ENCODE measurements at places on chromosomes 12 and 14.

DNA sequence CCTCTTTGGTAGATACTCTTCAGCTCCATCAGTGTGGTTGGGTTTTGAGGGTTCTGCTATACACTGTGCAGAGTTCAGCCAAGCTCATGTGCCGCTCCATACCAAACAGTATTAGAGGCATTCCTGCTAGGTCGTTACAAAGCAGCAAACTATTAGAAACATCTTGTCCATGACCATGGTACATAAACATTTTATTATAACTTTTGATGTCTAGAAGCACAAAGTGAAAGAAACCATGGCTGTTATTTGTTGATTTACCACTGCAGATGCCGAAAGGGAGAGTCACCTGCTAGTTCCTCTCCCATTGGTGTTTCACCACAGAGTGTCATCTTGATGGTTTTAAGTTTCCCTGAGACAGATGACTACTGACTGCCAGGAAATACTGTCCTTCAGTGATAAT lies 242.0 kb downstream of the ADAMTS20 start:
- H3K36me3 ChIP-seq: no peaks in the 10 kb centered on the region
- H3K27me3 ChIP-seq: no peaks in the 10 kb centered on the region
- DNase-seq: no peak
- H3K4me1 ChIP-seq: no peaks in the 10 kb centered on the region

GRCh38 chr12:22473212-22473611 lies 71.1 kb downstream of the C2CD5 start:
- H3K4me3 ChIP-seq: no peak overlapping the region
- no peaks in the 10 kb centered on the region for H3K36me3 ChIP-seq
- no peaks in the 10 kb centered on the region for H3K27me3 ChIP-seq
- H3K27ac ChIP-seq: no peak overlapping the region
- no peaks in the 10 kb centered on the region for H3K4me1 ChIP-seq

GRCh38 chr12:54017027-54017788 lies 8.4 kb downstream of the HOXC8 start:
- H3K4me1 ChIP-seq: peaks cover 2% of the 10 kb centered on the region
- no peaks in the 10 kb centered on the region for H3K36me3 ChIP-seq
- no peak for DNase-seq
- H3K27ac ChIP-seq: no peak overlapping the region
- no peak overlapping the region for H3K4me3 ChIP-seq
- H3K27me3 ChIP-seq: peaks cover 81% of the 10 kb centered on the region

- peaks cover 2% of the 10 kb centered on the region for H3K36me3 ChIP-seq
- no peak for DNase-seq
- no peaks in the 10 kb centered on the region for H3K4me1 ChIP-seq
- H3K27me3 ChIP-seq: no peaks in the 10 kb centered on the region
These were observed 74.9 kb downstream of the PCNX1 start for GRCh38 chr14:70982200-70982599.

DNA sequence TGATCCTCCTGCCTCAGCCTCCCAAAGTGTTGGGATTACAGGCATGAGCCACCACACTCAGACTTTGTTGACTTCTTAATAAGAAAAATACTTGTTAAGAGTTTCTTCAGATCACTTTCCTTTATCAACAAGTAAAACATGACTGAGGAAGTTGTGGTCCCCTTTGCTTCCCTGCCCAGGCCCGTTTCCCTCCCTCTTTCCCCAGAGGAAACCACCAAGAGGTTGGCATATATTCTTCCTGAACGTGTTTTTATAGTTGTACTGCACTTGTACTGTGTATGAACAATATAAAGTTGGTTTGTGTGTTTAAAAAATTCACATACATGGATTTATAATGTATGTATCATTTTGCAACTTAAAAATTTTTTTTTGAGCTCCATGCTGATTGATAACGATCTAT lies 28.4 kb downstream of the PTPN11 start:
- no peak overlapping the region for H3K27ac ChIP-seq
- peaks cover 6% of the 10 kb centered on the region for H3K36me3 ChIP-seq
- DNase-seq: no peak
- H3K4me3 ChIP-seq: no peak overlapping the region
- no peaks in the 10 kb centered on the region for H3K4me1 ChIP-seq
- H3K27me3 ChIP-seq: no peaks in the 10 kb centered on the region

- no peaks in the 10 kb centered on the region for H3K4me1 ChIP-seq
- no peak overlapping the region for H3K4me3 ChIP-seq
- no peaks in the 10 kb centered on the region for H3K27me3 ChIP-seq
- no peaks in the 10 kb centered on the region for H3K36me3 ChIP-seq
These were observed 198.3 kb downstream of the CFAP54 start for GRCh38 chr12:96687719-96688118.

GRCh38 chr12:52243856-52244614 lies 11.0 kb downstream of the KRT7 start:
- H3K4me3 ChIP-seq: no peak overlapping the region
- no peaks in the 10 kb centered on the region for H3K4me1 ChIP-seq
- H3K36me3 ChIP-seq: no peaks in the 10 kb centered on the region
- no peak overlapping the region for H3K27ac ChIP-seq

- H3K4me1 ChIP-seq: no peaks in the 10 kb centered on the region
- no peaks in the 10 kb centered on the region for H3K27me3 ChIP-seq
- H3K4me3 ChIP-seq: no peak overlapping the region
- no peaks in the 10 kb centered on the region for H3K36me3 ChIP-seq
- no peak overlapping the region for H3K27ac ChIP-seq
These were observed 23.3 kb downstream of the ZFYVE21 start for GRCh38 chr14:103738701-103739451.

- no peaks in the 10 kb centered on the region for H3K36me3 ChIP-seq
- no peaks in the 10 kb centered on the region for H3K27me3 ChIP-seq
- no peaks in the 10 kb centered on the region for H3K4me1 ChIP-seq
- no peak overlapping the region for H3K4me3 ChIP-seq
- no peak for DNase-seq
These were observed 50.0 kb downstream of the VWF start for GRCh38 chr12:6074427-6074826.

DNA sequence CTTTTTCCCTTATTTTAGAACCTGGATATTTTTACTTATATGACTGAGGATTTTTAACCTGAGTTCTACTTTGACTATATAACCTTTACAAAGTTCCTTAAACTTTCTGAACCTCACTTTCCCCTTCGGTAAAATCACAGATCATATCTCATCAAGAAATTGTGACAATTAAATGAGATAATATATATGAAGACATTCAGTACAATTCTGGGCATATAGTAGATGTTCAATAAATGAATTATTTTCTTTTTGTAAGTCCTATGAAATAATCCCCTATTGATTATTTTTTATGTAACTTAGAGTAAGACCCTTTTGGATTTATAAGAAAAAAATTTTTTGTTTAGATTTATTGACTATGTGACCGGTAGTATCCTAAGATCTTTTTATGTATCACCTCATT lies 17.6 kb upstream of the FAM177A1 start:
- H3K36me3 ChIP-seq: no peaks in the 10 kb centered on the region
- no peak overlapping the region for H3K4me3 ChIP-seq
- no peaks in the 10 kb centered on the region for H3K4me1 ChIP-seq
- H3K27ac ChIP-seq: no peak overlapping the region
- DNase-seq: no peak

- H3K27me3 ChIP-seq: no peaks in the 10 kb centered on the region
- no peak overlapping the region for H3K4me3 ChIP-seq
- peaks cover 1% of the 10 kb centered on the region for H3K4me1 ChIP-seq
- H3K27ac ChIP-seq: no peak overlapping the region
- DNase-seq: no peak
These were observed 68.1 kb upstream of the SFSWAP start for GRCh38 chr12:131642771-131643170.

DNA sequence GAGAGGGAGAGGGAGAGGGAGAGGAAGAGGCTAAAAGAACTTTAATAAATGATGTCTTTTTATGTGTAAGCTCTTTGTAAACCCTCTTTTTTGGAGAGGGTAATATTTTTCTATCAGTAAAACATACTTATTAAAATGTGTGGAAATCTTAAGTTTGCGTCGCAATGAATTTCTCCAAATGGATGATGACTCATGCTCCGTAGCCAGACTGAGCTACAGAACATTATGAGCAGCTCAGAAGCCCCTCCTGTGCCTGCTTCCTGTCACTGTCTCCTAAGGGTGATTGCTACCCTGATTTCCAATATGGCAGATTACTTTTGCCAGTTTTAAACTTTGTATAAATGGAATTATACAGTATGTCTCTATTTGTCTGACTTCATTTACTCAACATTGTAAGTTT lies 13.0 kb upstream of the PYGL start:
- H3K27ac ChIP-seq: no peak overlapping the region
- no peaks in the 10 kb centered on the region for H3K4me1 ChIP-seq
- no peak for DNase-seq
- no peak overlapping the region for H3K4me3 ChIP-seq

- DNase-seq: no peak
- no peak overlapping the region for H3K4me3 ChIP-seq
- H3K36me3 ChIP-seq: no peaks in the 10 kb centered on the region
- no peaks in the 10 kb centered on the region for H3K4me1 ChIP-seq
- H3K27me3 ChIP-seq: no peaks in the 10 kb centered on the region
- no peak overlapping the region for H3K27ac ChIP-seq
These were observed 45.9 kb downstream of the SLC17A8 start for GRCh38 chr12:100402763-100403162.

DNA sequence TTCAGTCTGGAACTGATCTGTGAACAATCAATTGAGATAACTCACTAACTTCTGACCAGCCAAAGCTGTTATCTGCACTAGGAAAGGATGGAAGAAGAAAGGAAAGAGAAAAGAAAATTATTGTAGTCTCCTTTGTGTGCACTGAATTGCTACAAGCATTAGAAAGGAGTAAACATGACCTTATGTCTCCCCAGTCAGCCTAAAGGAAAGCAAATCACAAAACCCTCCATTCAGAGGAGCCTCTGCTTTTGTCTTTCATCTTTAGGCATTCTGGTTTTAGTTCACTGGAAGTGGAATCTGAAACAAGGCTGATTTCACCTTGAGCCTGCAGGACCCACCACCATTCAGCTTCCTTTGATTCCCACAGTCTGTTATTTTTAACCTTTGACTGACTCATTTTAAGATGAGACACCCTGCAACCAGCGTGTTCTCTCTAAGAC lies 26.0 kb downstream of the TBX3 start:
- H3K36me3 ChIP-seq: no peaks in the 10 kb centered on the region
- H3K27me3 ChIP-seq: no peaks in the 10 kb centered on the region
- no peak overlapping the region for H3K27ac ChIP-seq
- no peak overlapping the region for H3K4me3 ChIP-seq

DNA sequence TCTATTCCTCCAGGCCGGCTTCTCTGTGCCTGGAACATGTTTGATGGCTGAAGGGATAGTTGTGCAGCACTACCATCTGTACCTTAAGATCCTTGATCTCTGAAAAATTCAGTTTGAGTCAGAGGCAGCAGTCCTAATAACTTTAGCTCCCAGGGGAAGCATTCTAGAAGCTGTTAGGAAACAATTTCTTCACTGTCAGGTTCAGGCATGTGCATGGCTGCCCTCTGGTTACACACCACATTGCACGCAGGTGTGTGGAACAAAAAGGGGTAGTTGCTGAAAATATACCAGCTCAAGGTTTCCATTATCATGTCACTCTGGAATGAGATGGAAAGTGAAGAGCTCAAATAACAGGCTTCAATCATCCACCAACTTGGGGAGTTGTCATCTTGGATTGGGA lies 80.1 kb downstream of the CHST11 start:
- DNase-seq: no peak
- H3K4me3 ChIP-seq: no peak overlapping the region
- no peaks in the 10 kb centered on the region for H3K27me3 ChIP-seq
- H3K4me1 ChIP-seq: peaks cover 5% of the 10 kb centered on the region

DNA sequence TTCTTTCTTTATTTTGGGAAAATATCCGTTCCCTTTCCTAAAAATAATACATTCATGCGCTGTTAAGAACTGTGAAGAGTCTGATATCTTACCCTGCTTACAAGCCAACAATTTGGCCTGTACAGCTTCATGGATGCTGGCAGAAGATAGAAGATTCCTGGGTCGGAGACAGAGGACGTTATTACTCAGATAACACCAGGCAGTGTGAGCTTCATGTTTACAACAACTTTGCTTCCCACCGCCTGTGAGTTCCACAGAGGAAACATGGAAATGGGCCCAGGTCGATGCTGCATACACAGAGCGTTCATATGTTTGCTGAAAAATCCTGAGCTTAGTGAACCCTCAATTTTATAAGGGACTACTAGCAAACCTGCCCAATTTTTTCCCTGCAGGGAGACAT lies 705.6 kb upstream of the SEL1L start:
- DNase-seq: no peak
- H3K4me1 ChIP-seq: no peaks in the 10 kb centered on the region
- no peak overlapping the region for H3K4me3 ChIP-seq
- H3K27me3 ChIP-seq: no peaks in the 10 kb centered on the region
- no peak overlapping the region for H3K27ac ChIP-seq

GRCh38 chr14:99644723-99645544 lies at the start of gene HHIPL1:
Gene HHIPL1, plus strand, starts transcription at chr14:99645129. Its CDS starts 79 bp downstream, at chr14:99645208.
- H3K36me3 ChIP-seq: no peaks in the 10 kb centered on the region
- H3K4me3 ChIP-seq: peak within 1 kb of the TSS; percentile 36
- peaks cover 8% of the 10 kb centered on the region for H3K4me1 ChIP-seq

GRCh38 chr14:38074754-38075153 lies 132.9 kb upstream of the SSTR1 start:
- no peak overlapping the region for H3K27ac ChIP-seq
- H3K27me3 ChIP-seq: no peaks in the 10 kb centered on the region
- H3K36me3 ChIP-seq: no peaks in the 10 kb centered on the region
- H3K4me3 ChIP-seq: no peak overlapping the region
- DNase-seq: no peak

GRCh38 chr12:52009081-52009751 lies 2.5 kb downstream of the TAMALIN start:
- H3K4me1 ChIP-seq: peaks cover 4% of the 10 kb centered on the region
- no peak overlapping the region for H3K27ac ChIP-seq
- H3K27me3 ChIP-seq: no peaks in the 10 kb centered on the region
- DNase-seq: no peak
- H3K4me3 ChIP-seq: no peak overlapping the region

DNA sequence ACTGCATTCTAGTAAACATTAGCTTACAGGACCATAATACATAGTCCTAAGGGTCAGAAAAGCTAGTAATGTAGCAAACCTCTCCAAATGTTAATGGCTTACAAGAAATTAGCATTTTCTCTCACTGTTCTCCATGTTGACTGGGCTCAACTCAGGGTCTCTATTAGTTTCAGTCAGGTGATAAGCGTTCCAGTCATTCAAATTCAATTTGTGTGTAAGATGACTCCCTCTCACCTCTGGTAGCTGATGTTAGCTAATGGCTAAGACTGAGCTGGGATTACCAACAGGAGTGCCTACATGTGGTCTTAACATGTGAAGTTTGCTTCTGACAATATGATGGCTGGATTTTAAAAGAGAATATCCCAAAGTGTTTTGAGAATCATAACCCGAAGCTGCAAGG lies 630.5 kb upstream of the USP15 start:
- DNase-seq: peak; percentile 33
- H3K27me3 ChIP-seq: no peaks in the 10 kb centered on the region
- H3K4me1 ChIP-seq: no peaks in the 10 kb centered on the region
- H3K36me3 ChIP-seq: no peaks in the 10 kb centered on the region
- no peak overlapping the region for H3K4me3 ChIP-seq
